ENCODE measurements at places on chromosomes 3 and 15.

DNA sequence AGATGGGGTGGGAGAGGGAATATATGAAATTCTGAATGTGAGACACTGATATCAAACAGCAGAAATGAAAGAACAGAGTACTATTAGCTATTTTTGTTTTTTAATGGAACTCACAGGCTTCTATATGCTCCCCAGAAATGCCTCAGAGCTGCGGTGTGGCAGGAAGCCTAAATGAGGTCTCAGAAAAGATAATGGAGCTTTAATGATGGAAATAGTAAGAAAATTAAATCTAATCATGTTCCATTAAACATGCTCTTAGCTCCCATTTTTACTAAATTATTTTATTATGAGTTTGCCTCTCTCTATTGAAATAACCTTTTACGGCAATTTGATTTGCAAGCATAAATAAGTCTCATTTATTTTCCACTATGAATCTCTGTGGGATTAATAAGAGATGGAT lies 378.9 kb downstream of the ULK4 start:
- no peak for DNase-seq

DNA sequence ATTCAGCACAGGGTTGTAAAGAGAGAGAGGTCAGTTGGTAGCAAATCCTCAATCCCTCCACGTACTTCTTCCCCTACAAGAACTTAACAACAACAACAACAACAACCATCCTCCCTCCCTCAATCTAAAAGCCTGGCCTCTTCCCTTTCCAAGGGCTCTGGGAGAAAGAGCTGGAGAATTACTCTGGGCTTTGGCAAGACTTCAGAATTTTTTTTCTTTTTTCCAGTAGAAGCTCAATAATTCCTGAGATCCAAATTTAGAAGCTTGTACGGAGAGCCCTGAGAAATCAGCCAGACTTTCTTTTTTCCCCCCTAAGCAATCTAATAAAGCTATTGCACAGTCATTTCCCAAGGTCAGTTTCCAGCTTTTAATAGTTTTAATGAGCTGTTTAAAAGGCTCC lies 95.8 kb upstream of the CACNA2D3 start:
- no peak for DNase-seq

GRCh38 chr3:46100812-46101211 lies 73.5 kb upstream of the XCR1 start:
- DNase-seq, result no peak

DNA sequence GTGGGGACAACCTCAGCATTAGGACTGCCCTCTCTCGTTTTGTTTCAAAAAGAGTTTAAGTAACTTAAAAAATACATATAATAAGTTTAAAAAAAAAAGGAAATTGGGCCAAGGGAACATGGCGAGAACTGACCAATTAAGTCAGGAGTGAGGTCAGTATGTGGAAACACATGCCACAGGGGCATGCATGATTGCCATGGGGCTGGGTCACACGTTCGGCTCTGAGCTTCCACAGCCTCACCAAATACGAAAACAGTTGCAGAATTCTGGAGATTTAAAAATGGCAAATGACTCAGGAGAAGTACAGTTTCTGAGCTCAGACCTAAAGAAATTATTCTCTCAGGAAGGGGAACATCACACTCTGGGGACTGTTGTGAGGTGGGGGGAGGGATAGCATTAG lies 24.1 kb downstream of the PDE8A start:
- no peak for DNase-seq

DNA sequence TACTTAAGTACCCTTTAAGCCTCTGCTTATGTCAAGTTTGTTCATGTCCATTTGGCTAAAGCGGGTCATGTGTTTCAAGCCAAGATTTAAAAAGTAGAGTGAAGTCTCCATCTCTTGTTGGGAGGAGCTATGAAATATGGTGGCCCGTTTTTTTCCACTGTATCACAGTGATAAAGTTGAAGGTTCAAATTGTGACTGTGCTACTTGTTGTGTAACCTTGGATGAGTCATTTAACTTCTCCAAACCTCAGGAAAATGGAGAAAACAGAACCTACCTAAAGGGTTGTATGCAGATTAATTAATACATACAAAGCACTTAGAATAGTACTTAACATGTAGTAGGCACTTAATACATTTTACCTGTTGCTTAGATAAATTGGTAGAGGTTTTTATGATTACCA lies 43.4 kb downstream of the SNAPC5 start:
- DNase-seq, result no peak

- peak; percentile 49 for DNase-seq
These were observed 751 bp upstream of the RPS17 start for GRCh38 chr15:82540984-82541431.

DNA sequence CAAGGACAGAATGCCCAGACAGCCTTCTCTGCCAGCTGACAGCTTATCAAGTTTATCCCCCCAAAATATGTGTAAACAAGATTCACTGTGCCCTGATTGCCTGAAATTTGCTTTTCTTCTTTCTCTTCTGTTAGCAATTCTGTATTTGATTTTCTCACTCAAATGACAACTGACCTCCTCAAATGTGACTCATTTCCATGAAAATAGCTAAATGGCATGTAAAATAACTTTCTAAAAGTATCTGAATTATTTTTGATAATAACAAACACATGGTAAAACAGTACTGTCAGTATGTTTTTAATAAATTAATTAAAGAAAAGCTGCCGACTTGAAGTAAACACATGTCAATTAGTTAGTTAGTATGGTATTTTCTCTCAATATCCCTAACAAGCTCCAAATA lies 202.3 kb upstream of the STAC start:
- no peak for DNase-seq

- DNase-seq, result no peak
These were observed 6.5 kb downstream of the MUC4 start for GRCh38 chr3:195805181-195805580.

GRCh38 chr3:93855401-93855800 lies 118.3 kb downstream of the PROS1 start:
- DNase-seq, result no peak

DNA sequence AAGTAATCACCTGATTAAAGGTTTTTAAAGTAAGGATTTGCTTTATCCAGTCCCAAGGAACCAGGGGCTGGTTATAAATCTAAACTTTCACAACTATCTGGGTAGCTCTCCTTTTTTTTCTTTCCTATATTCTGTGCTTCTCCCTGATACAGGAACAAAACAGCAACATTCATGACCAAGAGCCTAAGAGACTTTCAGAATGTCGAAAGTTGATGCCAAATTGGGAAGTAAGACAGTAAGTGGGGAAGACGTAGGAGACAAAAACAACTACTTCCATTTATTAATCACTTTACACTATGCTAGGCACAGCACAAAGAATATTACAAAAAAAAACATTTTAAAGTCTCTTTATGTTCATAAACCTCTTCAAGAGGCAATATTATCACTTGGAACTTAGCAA lies 211.6 kb downstream of the MAGI1 start:
- no peak for DNase-seq

- no peak for DNase-seq
These were observed 143.1 kb downstream of the AKAP13 start for GRCh38 chr15:85523530-85523929.

- DNase-seq, result peak; percentile 84
These were observed at the start of gene CACNA2D2 for GRCh38 chr3:50503504-50504342. Gene CACNA2D2, minus strand, starts transcription at chr3:50503634. Its CDS starts 211 bp downstream, at chr3:50503423.

GRCh38 chr15:70762469-70763119 lies 764 bp downstream of the UACA start:
- DNase-seq, result peak; percentile 50

DNA sequence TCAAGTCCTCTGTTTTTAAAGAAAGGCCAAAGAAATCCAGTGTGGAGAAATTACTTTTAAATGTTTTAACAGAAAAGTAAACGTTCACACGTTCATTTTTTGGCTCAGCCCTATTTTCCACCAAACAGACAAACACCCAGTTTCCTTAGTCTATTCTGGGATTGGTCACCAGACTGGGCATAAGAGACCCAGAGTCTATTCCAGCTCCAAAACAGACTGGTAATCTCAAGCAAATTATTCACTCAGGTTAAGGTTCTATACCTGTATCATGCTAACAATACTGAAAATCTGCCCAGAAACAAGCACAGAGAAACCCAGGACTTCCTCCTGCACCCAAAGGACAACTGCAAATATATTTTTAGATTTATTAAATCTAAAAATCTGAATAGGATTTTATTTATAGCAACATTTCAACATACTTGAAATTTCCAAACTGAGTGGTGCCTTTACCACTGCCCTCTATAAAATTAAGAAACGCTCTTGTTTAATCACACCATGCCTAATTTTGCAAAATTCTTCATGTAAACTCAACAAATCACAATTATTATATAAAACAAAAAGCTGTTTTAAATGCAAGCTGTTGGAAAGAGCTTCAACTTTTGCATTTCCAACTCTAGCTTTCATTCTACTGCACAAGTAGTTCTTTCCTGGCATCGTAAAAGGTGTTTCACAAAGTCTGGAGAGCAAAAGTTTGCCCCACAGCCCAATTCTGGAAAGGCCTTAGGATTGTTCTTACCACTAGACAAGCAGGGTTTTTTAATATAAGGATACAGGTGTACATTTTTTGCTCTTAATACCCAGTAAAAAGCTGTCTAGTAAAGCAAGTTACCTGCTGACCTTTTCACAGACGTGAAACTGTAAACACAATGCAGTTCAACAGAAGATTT lies 18.7 kb downstream of the ZNF148 start:
- no peak for DNase-seq

DNA sequence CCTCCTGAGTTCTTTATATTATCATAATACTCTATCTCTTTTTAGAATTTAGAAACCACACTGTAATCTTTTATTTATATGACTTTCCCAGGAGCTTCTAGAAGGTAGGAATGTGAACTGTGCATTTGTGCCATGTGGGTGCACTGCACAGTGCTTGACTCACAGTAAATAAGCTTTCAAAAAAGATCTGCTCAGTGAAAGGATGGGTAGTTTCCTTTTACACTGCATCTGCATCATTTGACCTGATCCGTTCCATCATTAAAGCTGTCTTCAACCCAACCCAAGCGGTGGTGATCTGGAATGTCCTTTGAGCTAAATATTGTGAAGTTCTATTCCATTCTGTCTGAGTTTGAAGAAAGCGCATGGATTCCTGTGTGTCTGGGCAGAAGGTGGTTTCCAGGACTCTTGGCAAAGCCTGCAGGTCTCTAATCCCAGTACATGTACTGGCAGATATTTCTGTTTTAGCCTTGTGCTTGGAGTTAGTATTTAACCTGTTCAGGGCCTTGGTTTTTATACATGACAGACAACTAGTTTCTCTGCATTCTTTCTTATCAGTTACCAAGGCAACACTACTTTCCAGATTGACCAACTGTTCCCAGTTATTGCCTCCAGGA lies 96.7 kb downstream of the DHX30 start:
- no peak for DNase-seq

DNA sequence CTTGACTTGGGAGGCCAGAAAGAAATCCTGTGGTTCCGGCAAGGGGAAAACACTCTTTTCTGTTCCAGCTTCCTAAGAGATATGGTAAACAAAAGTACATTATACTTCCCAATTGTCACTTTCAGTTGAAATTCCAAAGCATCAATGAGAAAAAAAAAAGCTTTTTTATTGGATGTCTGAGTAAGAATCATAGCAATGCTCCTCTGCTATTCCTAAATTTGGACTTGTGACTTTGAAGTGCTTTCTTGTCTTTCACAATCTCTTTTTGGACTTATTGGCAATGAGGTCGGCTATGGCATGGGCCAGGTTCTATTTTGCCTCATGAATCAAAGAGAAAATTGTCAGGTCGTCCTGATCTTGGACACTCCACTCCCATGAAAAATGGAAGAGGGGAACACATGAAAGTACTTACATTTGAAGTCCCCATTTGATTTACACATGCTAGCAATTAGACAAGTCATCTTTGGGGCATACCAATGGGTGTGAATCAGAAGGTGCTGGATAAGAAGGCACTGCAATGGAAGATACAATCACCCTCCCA lies 170.5 kb downstream of the GREM1 start:
- no peak for DNase-seq

DNA sequence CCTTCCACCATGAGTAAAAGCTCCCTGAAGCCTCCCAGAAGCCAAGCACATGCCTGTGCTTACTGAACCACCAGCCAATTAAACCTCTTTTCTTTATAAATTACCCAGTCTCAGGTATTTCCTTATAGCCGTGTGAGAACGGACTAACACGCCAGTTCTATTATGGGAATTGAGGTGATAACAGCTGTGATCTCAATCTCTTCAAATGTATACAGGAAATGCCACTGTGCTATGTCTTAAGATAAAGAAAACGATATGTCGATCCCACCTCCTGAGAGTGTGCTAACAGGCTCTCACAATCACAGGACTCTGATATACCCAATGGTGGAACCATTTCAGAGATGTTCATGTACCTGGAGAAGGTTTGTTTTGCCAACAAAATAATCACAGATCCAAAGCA lies 26.2 kb downstream of the CHSY1 start:
- no peak for DNase-seq

GRCh38 chr3:11509173-11510000 lies 134.3 kb downstream of the VGLL4 start:
- DNase-seq, result peak; percentile 65

DNA sequence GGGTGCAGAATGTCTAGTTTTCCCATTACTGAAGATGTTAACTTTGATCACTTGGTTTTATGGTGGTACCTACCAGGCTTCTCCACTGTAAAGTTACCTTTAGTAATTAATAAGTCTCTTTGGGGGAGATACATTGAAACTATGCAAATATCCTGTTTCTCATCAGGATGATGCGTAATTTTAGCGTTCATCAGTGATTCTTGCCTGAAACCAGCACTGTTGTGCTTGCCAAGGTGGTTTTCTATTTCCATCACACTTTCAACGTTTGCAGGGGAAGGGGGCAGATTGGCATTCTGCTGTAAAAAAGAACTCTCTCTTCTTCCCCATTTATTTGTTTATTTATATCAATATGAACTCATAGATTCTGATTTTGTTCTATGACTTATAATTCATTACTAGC lies 61.0 kb downstream of the SSR3 start:
- no peak for DNase-seq

- no peak for DNase-seq
These were observed 237.6 kb upstream of the CHRNA7 start for GRCh38 chr15:31792611-31793199.

DNA sequence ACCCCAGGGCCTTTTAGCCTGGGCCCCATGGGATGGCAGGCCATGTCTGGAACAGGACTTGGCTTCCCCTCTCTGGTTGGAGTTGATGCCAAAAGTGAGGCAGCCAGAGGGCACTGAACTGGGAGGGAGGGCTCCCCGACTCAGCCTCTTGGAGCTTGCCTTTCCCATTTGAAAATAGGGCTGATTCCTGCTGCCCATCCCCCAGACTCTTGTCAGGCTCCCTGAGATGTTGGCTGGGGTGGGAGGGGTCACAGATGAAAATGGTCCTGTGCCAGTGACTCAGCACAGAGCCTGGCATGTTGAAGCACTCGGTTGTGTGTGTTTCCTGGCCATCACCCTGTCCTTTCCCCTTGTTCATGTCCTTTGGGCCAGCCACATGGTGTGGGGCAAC lies 6.6 kb downstream of the PPCDC start:
- DNase-seq, result peak; percentile 35

DNA sequence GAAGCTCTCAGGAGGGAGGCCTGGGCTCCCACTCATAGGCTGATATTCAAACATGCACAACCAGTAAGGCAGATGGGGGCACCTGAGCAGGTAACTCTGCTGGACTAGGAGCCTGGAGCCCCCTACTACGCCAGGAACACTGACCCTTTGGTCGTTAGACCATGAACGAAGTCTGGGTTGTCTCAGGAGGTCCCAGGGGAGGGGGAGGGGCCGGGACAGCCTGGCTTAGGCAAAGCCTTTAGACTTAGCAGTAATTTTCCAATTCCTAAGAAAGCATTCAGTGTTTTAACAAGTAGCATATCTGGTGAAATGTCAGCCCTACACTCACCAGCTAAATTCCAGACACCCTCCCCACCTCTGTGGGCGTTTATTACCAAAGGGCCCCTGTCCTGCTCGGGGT lies 67.4 kb upstream of the ST8SIA2 start:
- DNase-seq, result no peak

- no peak for DNase-seq
These were observed 197.6 kb downstream of the MINAR1 start for GRCh38 chr15:79629687-79630086.

Data from psoas muscle (tissue), 8 donors.